Right kidney (tissue), 9 donors: ENCODE measurements at places on chromosomes 6 and 20.
A peak's percentile ranks its signal among the peaks of the same experiment; 100 is the strongest.

DNA sequence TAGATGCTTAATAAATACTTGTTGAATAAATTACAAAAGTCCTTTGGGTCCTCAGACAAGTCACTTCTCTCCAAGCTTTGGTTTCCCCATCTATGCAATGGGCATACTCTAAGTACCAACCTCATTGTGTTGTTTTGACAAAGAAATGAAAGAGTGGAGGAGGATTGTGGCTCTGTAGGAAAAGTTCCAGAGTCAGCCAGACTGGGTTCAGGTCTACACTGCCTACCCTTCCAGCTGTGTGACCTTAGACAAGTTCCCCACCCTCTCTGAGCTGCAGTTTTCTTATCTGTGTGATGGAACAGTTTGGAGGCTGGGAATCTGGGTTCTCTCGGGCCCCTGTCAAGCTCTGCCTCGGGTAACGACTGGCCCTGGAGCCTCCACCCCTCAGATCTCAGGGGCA lies 53.9 kb downstream of the SNAI1 start:
- no peak for DNase-seq

GRCh38 chr6:54191461-54191860 lies 80.2 kb downstream of the MLIP start:
- DNase-seq = no peak

- peak; percentile 10 for DNase-seq
These were observed 344.3 kb upstream of the ID4 start for GRCh38 chr6:19492636-19493405.

DNA sequence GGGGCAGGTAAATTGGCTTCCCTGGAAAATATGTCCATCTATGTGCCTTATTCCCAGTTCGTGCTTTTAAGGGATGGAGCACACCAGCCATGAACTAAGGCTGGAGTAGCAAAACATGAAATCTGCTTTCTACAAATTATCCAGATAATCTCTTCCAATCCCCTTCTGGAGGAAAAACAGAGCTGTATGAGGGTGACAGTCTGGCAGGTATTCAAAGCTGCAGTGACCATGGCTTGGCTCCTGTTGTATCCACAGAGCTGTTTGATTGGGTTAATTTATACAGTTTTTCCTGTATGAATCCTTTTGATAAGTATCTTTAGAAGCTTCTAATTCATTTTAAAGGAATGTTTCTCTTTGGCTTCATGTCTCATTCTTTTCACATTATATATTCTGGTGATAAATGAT lies 144.4 kb downstream of the AIG1 start:
- no peak for DNase-seq

DNA sequence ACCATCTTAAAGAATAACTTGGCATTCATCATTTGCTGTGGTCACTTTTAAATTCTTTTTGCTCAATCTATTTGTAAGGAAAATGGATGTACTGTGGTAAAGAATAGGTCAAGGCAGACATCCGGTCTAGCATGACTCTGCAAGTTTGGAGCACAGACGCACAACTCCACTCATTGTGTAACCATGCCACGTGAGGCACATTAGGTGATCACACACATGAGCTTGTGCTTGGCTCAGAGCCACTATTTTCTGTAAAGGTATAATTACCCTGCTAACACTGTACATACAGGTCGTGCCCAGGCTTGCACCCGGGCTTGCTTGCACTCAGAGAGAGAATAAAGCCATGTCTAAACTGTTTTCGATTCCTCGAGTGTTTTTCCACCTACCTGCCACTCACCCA lies 1289.1 kb upstream of the ADGRB3 start:
- no peak for DNase-seq

GRCh38 chr6:13383328-13384163 lies 55.2 kb upstream of the TBC1D7 start:
- DNase-seq = no peak

DNA sequence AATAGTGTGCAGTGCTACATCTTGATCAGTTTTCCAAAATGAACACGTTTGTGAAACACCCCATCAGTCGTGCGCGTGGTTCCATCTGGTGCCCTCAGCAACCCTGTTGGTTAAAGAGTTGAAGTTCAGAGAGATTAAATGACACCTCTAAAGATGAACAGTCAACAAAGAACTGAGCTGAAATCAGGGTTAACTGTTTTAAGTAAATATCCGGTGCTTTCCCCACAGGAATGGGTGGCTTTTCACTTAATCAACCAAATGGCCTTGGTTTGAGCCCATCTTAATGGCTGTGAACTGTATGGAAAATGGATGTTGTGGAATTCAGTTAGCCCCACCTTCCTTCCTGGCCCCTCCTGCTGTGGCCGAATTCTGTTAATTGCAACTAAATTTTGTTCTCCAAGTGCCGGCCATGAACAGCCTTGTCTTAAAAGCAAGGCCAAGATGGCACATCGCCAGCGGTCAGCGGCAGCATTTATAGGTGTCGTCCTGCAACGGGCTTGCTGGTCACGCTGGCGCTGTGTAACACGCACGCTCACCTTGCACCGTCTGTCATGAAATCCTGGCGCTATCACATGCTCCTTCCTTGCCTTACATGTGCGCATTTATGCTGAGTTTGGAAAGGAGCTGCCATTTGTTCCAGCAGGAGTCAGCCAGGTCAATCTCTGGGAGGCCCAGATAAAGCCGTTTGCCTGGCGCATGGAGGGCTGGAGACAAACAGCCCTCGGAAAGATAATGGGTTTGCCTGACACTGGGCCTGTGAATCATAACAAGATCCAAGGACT lies 164.5 kb downstream of the ERMARD start:
- no peak for DNase-seq

- no peak for DNase-seq
These were observed 422.9 kb downstream of the GJA1 start for GRCh38 chr6:121858310-121858709.

GRCh38 chr20:4613184-4613583 lies 108.5 kb upstream of the PRND start:
- DNase-seq = no peak

DNA sequence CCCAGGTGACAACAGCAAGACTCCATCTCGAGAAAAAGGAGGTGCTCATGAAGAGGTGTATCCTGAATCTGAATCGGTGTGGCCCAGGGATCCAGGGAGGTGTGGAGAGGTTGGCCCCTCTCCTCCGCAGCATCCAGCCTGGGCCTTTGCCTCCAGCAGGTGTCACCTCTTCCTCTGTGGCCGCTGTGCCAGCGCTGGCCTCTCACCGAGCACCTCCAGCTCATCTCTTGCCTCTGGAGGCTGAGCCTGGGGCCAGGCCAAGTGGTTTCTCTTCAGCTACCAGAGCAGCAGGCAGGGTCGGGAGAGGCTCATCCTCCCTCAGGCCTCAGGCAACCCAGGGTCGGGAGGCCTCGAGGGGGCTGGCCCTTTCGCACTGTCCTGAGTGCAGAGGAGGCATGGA lies 1.2 kb upstream of the COL20A1 start:
- no peak for DNase-seq

DNA sequence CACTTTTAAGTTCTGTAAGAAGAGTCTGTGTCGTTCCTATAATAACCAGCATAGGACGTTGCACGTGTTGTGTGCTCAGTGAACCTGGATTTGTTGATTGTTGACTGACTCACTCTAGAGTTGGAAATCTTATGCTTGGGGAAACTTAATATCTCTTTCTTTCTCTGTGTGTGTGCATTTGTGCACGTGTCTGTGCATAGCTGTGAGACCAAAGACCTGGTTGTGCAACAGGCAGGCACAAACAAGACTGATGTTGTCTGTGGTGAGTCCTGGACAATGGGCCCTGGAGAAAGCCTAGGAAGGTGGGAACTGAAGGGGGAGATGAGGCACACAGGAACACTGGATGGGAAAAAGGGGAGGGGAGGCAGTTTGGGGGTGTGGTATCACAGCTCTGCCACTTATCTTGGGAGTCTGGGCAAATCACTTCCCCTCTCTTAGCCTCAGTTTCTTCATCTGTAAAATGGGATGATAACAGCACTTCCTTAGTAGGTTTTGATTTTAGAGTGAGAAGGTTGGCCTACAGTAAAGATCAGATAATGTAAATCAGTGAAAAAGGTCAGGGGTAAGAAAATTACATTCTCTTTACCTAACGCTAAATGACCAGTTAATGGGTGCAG lies 8.4 kb downstream of the CD40 start:
- DNase-seq = no peak

DNA sequence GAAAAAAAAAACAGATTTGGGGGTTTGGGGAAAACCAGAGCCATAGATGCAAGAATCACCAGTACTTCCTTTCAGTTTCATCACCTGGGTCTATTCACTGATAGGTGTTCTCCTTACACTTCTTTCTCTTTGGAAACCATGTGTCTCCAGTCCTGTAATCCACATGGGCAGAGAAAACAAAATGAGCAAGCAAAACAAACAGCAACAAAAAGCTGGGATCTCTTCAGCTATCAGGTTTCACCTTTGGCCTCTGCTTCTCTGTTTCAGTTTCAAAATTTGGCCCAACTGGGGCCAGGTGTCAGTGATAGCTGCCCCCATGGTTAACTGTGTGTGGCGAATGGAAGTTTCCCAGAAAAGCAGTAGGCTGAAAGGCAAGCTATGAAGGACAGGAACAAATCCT lies 220.0 kb upstream of the THBS2 start:
- DNase-seq = no peak

- no peak for DNase-seq
These were observed 64.2 kb downstream of the LMBRD1 start for GRCh38 chr6:69732640-69733039.

- DNase-seq = no peak
These were observed 203.1 kb downstream of the UBE3D start for GRCh38 chr6:82862543-82862942.

- no peak for DNase-seq
These were observed 30.9 kb upstream of the FAM83D start for GRCh38 chr20:38895098-38895949.

- DNase-seq = peak; percentile 28
These were observed 41.0 kb downstream of the SLC9A8 start for GRCh38 chr20:49853640-49854039.

DNA sequence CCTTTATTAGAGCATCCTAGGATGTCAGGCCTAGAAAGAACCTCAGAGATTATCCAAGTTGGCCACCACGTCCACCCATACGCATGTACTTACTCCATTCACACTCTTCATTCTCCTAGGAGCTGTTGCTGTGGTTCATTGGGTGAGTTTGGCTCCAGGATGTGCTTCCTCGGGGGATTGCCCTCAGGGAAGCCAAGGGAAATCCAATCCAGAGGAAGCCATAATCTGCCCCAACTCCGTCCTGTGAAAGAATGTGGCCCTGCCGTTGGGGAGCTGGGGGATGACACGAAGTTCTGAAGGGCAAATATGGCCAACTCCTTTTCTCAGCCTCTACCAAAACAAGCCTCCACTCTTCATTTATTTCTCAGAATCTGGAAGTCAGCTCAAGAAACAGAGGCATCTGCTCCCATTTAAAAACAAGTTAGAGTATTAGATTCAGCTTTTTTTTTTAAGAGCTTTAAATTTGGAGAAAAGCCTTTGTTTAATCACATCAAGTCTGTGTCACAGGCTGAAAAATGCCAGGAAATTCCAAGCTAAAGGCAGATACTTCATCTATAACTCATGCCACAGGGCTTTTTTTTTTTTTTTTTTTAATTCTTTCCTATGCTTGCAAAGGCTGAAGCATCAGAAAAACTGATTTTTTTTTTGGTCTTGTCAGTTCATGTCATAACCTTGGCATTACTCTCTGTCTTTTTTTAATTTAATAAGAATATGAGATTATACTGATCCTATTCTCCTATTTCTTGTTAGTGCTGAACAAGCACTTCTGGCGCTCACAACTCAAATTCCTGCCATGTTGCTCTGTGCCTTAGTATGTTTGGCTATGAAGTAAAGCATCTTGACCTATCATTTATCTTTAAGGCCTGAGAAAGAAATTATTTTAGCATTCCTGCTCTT lies 480.9 kb upstream of the MARCKS start:
- DNase-seq = no peak

- DNase-seq = no peak
These were observed 66.5 kb upstream of the SLC35F1 start for GRCh38 chr6:117840541-117840983.

DNA sequence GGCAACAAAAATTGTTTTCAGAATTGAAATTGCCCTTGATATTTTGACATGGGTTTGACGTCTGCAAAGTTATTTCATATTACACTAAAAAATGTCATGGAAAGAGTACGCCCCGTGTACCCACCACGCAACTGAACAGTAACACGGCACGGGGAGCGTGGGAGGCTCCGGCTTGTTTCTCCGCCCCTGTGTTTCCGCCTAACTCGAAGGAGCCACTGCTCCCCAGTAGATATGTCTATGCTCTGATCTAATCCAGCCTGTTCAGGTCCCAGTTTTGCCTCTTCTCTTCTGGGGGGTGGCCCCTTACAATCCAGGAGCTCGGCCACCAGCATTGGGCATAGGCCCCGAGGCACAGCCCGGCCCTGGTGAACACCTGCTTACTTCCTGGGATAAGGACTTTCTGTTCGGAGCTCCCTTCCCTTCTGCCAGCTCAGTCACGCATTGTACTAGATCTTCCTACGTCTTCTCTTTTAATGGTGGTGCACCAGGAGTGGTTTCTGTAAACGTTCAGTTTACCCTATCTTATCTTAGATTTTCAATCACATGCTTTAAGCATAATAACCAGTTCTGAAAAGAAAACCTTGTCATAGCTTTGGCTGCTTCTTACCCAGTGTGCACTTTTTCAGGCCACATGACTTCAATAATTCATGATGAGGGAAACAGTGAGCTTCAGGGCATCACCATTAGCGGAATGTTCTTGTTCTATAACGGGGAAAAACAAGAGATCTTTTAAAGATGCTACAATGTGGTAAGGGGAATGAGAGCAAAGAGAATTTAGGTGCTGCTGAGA lies 43.9 kb upstream of the EXOC2 start:
- DNase-seq = no peak

GRCh38 chr6:127176146-127176545 lies 57.7 kb downstream of the RSPO3 start:
- no peak for DNase-seq

DNA sequence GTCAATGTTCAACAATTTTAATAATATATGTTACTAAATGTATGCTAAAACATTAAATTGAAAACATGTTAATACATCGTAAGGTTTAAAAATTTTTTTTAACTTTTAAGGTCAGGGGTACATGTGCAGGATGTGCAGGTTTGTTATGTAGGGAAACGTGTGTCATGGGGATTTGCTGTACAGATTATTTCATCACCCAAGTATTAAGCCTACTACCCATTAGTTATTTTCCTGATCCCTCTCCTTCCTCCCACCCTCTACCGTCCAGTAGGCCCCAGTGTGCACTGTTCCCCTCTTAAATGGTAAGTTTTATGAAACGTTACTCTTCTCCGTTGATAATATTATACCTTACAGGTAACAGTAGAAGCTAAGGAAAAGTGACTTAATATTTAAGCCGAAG lies 15.8 kb downstream of the PDE7B start:
- DNase-seq = no peak

GRCh38 chr6:9405369-9405768 lies 970.0 kb upstream of the SLC35B3 start:
- no peak for DNase-seq

- DNase-seq = no peak
These were observed 1137.3 kb upstream of the ADGRB3 start for GRCh38 chr6:67497749-67498148.

- no peak for DNase-seq
These were observed 5.1 kb downstream of the TMEM63B start for GRCh38 chr6:44132476-44132875.

DNA sequence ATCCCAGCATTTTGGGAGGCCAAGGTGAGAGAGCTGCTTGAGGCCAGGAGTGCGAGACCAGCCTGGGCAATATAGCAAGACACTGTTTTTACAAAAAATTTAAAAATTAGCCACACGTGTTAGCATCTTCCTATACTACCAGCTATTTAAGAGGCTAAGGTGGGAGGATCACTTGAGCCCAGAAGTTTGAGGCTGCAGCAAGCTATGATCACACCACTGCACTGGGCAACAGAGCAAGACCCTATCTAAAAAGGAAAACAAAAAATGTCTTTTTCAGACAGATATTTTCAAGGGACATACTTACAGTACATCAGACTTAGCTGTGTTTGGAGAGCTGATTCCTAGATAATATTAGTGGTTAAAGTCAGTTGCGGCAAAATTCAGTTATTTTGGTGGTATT lies 72.9 kb upstream of the XRN2 start:
- no peak for DNase-seq
